ENCODE measurements at places on chromosomes 6 and 20.

GRCh38 chr6:18126121-18126520, 3.6 kb upstream of the NHLRC1 start:
- DNase-seq, result no peak

- DNase-seq, result no peak
Observed at GRCh38 chr6:167409079-167409478, 84.2 kb downstream of the TTLL2 start.

DNA sequence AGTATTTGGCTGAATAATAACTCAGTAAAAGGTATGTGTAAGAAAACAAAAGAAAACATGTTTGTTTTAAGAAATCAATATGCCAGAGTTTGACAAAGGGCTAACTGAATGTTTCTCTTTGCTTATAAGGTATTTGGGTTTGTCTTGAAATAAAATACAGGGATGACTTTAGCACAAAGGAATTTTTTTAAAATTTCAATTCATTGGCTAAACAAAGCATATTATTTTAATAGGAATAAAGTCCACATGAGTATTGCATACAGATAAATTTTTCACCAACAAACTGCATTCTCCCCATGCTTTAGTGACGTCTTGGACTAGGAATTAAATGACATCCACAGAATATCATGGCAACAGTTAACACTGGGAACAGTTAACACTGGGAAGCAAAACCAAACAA, 480.0 kb upstream of the JAG1 start:
- DNase-seq, result no peak

GRCh38 chr6:151738267-151738666, 69.2 kb upstream of the ESR1 start:
- no peak for DNase-seq

- DNase-seq, result no peak
Observed at GRCh38 chr6:161884782-161885181, 610.9 kb upstream of the AGPAT4 start.

- no peak for DNase-seq
Observed at GRCh38 chr6:149831308-149831820, 32.8 kb downstream of the LRP11 start.

DNA sequence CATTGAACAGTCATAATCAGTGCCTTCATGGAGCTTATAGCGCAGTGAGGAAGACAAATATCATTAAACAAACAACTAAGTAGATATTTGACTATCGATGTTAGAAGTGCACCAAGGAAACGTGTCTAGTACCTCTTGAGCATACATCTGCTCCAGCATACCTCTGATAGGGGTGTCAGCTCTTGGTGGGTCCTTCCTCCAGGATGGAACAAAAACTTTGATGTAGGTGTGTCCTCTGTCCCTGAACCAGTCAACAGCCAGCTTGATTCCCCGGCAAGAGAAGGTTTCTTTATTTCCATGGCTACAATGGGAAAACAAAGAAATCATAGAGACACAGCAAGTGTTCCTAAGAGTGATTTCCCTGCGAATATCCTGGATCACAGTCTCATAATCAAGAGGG, 23.1 kb downstream of the ZC3H12D start:
- no peak for DNase-seq

GRCh38 chr6:147205690-147206600, 1.7 kb downstream of the STXBP5 start:
- DNase-seq, result no peak

DNA sequence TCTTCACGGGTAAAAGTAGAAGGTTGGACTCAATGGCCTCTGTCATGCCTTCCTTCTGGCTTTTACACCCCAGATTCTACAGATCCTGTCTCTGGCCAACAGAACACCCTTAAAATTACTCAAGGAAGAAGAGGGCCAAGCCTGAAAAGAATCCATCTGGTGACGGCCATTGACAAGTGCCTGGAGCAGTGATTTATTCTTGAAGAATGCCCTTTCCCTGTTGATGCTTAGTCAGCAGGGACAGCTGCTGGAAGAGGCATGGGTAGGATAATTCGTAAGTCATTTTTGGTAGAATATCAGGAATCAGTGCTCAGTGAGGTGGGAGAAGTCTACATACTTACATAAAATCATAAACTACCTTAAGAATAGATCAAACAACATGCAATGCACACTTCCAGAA, 397.9 kb downstream of the SAMD5 start:
- DNase-seq, result peak; percentile 1

GRCh38 chr6:158512809-158513208, 47.1 kb upstream of the TMEM181 start:
- no peak for DNase-seq
